ENCODE measurements at places on chromosomes 13 and 19.

DNA sequence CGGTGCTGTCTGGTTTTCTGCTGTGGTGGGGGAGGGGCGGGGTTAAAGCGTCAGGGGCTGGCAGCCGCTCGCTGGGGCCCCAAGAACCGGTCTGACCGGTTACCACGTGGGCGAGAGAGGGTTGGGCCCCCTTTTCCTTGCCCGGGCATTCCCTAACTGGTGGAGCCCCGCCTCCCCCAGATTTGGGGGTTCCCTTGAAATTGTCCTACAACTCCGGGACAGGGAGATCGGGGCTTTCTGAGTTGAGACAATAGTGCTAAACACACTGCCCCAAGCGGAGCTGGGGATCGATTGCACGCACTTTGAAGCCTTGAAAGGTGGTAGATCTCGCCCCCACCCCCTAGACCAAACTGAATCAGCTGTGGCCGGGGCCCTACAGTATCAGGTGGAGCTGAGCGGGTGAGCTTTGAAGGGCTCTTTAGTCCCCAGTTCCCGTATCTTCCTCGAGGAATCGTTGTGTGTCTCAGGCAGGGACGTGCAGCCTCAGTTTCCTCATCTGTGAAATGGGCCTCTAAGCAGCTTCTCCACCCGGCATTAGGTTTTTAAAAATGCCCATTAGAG, 4.8 kb downstream of the IER2 start:
- DNase-seq: peak; percentile 78

- DNase-seq: no peak
Observed at GRCh38 chr19:48378194-48378570, 13.2 kb downstream of the KDELR1 start.

DNA sequence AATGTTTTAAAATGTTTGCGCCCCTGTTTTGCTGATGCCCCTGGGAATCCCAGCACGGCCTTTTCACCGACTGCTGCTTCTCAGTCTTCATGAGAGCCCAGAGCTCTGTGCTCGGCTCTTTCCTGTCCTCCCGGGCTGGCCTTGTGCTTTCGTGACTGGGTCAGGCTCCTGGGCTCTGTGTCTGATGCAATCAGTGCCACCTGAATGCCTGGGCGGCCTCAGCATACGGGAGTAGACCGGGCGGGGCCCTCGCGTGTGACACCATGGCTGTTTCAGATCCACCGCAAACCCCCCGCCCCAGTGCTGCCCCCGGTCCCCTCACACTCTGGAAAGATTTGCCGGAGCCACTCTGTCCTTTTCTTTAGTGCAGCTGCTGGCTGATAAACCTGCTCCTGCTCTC, 21.4 kb downstream of the PABPC3 start:
- no peak for DNase-seq

- DNase-seq: peak; percentile 34
Observed at GRCh38 chr13:29472332-29472961, 123.0 kb downstream of the SLC7A1 start.

DNA sequence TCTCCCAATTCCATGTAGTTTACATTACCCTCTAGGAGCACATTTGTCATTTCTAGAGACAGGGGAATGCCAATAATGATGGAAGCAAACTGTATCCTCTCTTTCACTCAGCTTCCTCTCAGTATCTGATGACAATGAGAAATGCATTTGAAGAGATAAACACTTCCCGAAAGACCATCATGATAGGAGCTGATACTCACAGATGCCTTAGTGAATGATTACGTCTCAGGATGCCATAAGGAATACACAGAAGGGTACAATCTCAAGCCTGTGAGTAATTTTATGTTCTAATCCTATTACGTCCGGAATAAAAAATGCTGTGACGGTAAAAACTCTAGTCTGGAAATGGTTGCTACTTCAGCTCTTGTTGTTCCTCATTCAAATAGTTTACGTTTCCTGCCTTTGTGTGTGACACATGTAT, 663.8 kb upstream of the MIR17HG start:
- no peak for DNase-seq

- DNase-seq: no peak
Observed at GRCh38 chr19:53960187-53960586, 2.5 kb upstream of the CACNG8 start.

GRCh38 chr19:16624236-16624635, 3.8 kb downstream of the MED26 start:
- DNase-seq: no peak

- DNase-seq: no peak
Observed at GRCh38 chr13:91169321-91170050, 178.0 kb upstream of the MIR17HG start.

GRCh38 chr19:19463348-19464117, 51.8 kb downstream of the TSSK6 start:
- no peak for DNase-seq

GRCh38 chr19:48873476-48874302, 1.5 kb downstream of the PPP1R15A start:
- no peak for DNase-seq

- no peak for DNase-seq
Observed at GRCh38 chr13:84377106-84377505, 494.8 kb upstream of the SLITRK1 start.

- no peak for DNase-seq
Observed at GRCh38 chr19:4902796-4903195, at the start of gene ARRDC5. ARRDC5 (minus strand) TSS chr19:4902896; CDS start chr19:4902825, 71 bp downstream.

- DNase-seq: no peak
Observed at GRCh38 chr13:99386911-99387788, 80.0 kb upstream of the GPR183 start.

DNA sequence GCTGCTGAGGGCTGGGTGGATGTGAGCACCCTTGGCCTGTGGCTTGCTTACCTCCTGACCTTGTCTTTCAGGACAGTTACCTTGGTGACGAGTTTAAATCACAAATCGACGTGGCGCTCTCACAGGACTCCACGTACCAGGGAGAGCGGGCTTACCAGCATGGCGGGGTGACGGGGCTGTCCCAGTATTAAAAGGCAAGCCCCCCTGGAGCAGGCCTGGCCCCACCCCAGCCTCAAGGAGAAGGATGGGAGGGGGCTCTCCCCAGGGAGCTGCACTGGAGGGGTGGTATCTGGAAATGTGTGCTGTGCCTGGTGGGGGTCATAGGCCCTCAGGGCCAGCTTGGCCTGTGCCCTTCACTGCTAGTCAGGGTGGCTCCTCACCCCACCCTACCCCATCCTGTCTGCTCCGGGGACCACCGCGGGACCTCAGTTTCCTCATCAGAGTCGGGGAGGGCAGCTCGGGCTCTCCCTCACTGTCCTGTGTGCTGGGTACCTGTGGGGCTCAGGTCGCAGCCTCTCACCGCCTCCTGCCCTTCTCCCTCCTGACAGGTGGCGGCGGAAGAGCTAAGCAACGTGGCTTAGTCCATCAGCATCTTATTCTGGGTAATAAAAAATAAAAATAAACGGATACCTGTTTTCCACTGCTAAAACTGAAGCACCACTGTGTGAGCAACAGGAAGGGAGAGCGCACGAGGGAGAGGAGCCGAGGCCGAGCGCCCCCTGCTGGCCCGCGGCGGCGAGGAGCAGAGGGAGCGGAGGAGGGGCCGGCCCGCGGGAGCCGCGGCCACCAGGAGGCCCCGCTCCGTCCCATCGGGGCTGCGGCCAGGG, 29.8 kb downstream of the CERS1 start:
- no peak for DNase-seq

DNA sequence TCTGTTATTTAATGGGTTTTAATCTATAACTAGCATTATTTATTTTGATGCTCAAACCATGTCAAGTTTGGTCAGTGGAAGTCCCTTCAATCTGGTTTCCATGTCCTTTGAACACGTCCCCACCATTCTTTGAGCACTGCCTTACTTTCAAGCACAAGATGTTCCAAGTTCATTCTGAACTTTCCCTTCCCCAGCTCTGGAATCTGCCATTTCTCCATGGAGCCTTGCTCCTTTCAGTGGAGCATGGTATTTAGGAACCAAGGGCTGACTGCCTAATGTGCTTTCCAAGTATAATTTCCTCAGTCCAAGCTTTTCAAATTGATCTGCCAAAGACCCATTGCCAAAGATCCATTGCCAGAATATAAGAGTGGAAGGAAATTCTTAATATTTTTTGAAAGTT, 1.1 kb upstream of the ZNF546 start:
- DNase-seq: no peak

DNA sequence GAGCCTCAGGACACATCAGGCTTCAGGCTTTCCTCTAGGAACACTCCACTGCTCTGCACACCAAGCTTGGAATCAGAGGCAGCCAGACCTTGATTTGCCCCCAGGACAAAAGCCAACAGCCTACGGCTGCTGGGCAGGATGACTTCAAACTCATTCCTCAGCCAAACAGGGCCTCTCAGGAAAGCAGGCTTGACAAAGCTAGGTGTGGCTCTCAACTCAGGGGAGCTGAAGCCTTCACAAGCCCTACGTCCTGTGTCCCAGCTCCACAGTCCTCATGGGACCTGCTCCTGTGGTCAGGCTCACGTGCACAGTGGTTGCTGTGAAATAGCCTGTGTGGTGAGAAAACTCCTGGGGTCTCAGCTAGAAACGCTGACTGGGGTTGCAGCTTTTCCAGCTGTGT, 398.9 kb upstream of the ZNF507 start:
- DNase-seq: no peak

GRCh38 chr13:30465343-30465592, 468 bp downstream of the HMGB1 start:
- DNase-seq: no peak

DNA sequence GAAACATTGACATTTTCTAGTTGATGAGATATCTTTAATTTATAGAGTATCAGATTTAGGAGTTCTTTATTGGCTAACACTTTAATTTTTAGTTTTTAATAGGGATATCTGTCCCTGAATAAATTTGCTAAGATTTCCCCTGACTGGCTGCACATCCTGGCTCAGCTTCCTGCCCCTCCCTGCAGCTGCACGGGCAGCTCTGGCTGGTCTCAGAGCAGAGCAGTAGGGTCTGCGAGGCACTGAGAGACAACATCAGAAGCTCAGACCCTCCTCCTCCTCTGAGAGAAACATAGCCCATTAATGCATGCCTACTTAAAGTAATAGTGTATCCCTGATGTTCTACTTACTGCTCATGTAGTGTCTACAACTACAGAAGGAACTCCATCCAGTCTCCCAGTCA, 139.2 kb downstream of the TNFSF13B start:
- DNase-seq: no peak

DNA sequence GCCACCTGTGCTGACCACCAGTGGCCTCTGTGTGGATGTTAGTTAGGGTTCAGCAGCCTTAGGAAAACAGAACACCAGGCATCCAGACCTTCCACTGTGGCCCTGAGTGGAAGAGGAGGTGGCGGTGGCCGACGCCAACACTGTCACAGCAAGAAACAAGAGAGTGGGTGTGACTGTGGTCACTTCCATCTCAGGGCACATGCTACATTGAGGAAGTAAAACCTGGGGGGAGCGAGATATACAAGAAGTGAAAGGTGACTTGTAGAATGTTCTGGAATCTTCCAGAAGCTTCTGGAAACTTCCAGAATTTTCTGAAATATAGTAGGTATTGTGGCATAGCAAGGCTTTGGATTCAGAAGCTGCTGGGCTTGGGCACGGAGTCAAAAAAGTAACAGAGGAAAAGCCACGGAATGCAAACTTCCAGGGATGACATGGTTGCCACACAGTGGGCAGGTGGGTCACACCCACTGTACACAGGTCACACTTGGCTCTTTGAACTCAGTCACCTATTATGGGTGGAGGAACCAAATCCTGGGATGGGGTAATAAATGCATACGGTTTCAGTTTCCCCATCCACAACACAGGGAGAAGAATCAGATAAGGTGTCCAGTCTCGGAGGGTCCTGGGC, 24.3 kb downstream of the GNG7 start:
- DNase-seq: no peak

GRCh38 chr19:51127755-51128154, 3.0 kb downstream of the SIGLEC9 start:
- no peak for DNase-seq

DNA sequence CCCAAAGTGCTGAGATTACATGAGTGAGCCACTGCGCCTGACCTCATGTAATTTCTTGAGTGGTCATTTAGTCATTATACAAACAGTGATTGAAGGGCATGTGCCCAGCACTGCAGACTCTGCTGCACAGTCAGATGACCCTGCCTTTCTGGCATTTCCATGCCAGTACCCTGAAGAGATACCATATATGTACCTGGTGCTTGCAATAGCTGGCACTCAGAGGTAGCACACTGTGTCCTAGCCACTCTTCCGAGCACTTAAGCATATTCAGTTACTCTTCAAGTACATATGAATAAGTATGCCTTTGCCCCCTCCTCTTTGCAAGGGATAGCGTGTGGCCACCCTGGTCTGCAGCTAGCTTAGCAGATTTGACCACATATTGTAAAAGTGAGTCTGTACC, 15.5 kb downstream of the STX10 start:
- no peak for DNase-seq

- DNase-seq: no peak
Observed at GRCh38 chr19:2645826-2646225, 56.7 kb downstream of the GNG7 start.

DNA sequence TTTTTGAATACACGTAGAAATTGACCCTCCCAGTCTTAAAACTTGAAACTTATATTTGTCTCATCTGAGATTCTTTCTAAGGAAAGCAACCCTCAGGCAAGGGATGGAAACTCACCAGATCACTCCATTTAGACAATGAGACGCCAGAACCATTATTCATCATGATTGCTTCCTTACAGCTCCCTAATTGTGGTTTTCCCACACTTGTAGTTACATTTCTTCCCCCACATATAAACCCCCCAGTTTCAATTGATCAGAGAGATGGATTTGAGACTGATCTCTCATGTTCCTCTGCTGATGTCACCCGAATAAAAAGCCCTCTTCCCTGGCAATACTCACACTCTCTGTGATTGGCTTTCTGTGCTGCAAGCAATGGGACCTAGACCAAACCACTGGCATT, 197.9 kb upstream of the STARD13 start:
- no peak for DNase-seq

GRCh38 chr19:5288347-5288739, 52.3 kb downstream of the PTPRS start:
- DNase-seq: no peak

- DNase-seq: no peak
Observed at GRCh38 chr19:14979476-14980255, at the start of gene SLC1A6. SLC1A6 (minus strand) TSS chr19:14979864; CDS start chr19:14972910, 6,954 bp downstream.

GRCh38 chr19:35208121-35208520, 20.4 kb downstream of the FAM187B start:
- no peak for DNase-seq
